ENCODE measurements at places on chromosomes 7 and 10.
A peak's percentile ranks its signal among the peaks of the same experiment; 100 is the strongest.

GRCh38 chr10:69495666-69496065 lies 44.4 kb downstream of the TSPAN15 start:
- DNase-seq: no peak

GRCh38 chr10:50381642-50382041 lies 130.3 kb upstream of the ASAH2 start:
- no peak for DNase-seq

DNA sequence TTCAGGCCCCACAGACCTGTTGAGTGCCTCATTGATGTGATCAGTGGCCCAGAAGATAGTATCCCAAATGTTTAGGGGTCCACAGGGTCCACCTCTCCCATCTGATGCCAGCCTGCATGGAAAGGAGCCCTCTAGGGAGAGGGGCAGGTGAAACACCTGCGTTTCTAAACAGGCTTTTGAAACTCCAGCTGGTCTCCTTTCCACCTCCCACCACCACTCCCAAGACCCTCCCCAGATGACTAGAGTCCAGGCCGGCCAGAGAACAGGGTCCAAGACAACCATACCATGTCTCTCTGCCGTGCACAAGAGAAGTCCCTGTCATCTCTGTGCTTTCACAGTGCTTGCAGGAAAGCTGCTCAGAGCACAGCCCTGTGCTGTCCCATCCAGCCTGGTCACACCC lies 105.0 kb upstream of the NANOS1 start:
- no peak for DNase-seq

DNA sequence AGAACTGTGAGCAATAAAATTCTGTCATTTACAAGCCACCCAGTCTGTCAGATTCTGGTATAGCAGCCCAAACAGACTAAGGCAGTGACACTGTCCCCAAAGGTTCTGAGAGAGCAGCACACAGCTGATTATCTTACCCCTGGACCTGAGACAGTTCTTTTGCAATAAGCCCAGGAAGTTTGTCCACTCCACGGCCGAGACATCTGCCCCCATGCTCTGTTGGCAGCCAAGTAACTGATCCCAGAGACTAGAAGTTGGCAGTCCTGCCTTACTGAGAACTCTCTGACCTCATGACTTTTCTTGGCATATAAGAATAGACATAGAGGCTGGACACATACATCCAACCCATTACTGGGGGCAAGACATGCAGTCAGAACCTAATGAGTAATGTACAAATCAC lies 243.0 kb upstream of the GRB10 start:
- DNase-seq: no peak

GRCh38 chr7:87933953-87934698 lies at the start of gene ADAM22:
ADAM22 (plus strand) TSS chr7:87934251; CDS start chr7:87934466, 215 bp downstream.
- DNase-seq: peak; percentile 88

DNA sequence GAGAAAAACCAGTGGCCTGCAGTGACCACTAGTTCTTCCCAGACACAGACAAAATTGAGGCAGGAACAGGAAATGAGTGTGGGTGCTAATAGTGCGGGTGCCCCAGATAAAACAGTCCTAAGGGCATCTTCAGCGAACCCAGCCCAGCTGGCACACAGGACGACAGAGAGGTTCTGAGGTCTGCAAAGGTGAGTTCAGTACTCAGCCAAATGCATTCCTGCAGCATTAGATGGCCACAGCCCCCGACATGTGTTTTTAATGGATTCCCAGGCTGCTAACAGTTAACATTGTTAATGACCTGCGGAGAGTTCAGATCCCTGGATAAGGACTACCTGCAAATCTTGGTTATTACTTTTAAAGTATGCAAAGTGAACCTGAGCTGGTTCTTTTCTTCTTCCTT lies 196.0 kb downstream of the HIBADH start:
- DNase-seq: no peak

- no peak for DNase-seq
These were observed 320.7 kb downstream of the GPR37 start for GRCh38 chr7:124444696-124445480.

GRCh38 chr7:116218051-116218645 lies 7.8 kb downstream of the TES start:
- DNase-seq: no peak

DNA sequence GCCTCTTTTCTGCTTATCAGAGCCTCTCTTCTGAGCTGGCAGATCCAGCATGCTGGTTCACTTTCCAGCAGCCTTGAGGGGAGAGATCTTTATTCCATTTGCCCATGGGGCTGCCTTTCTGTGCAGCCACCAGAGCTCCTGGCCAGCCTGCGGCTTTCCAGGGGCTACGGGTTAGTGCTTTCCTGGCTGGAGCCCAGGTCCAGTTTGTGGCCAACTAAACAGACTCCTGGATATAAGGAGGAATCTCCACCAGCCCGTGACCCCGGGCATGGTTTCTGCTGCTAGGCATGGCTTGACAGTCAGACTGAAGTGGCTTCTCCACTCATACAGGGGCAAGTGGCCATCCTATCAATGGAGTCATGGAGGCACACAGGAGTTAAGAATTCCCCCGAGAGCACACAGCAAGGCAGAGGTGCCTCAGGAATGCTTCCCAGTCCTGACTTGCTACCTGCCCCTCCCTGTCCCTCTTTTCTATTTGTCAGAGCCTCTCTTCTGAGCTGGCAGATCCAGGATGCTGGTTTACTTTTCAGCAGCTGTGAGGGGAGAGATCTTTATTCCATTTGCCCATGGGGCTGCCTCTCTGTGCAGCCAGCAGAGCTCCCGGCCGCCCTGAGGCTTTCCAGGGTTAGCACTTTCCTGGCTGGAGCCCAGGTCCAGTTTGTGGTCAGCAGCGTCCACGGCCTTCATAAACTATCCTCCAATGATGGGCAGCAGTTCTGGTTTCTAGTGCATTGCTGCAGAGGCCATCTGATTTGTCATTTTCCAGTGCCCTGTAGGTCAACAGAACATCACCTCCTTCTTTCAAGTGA lies 35.9 kb downstream of the TSPAN15 start:
- DNase-seq: no peak

DNA sequence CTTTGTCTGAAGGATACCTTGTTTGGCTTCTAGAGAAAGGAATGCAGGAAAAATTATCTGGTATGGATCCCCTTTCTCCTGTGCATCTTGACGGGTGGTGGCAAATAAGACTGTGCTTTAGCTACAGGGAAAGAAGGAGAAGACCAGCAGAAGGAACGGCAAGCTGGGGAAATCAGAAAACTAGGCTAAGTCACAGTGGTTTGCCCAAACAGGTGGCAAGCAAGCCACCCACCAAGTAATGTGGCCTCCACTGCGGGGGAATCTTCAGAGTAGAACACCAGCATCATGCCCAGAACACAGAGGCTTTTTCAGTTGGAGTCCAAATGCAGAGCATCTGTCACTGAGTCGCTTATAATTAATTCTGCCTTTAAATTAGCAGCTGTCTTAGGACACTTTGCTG lies 282.8 kb downstream of the PHF14 start:
- peak; percentile 46 for DNase-seq

GRCh38 chr7:32536585-32536984 lies 41.3 kb downstream of the AVL9 start:
- no peak for DNase-seq

DNA sequence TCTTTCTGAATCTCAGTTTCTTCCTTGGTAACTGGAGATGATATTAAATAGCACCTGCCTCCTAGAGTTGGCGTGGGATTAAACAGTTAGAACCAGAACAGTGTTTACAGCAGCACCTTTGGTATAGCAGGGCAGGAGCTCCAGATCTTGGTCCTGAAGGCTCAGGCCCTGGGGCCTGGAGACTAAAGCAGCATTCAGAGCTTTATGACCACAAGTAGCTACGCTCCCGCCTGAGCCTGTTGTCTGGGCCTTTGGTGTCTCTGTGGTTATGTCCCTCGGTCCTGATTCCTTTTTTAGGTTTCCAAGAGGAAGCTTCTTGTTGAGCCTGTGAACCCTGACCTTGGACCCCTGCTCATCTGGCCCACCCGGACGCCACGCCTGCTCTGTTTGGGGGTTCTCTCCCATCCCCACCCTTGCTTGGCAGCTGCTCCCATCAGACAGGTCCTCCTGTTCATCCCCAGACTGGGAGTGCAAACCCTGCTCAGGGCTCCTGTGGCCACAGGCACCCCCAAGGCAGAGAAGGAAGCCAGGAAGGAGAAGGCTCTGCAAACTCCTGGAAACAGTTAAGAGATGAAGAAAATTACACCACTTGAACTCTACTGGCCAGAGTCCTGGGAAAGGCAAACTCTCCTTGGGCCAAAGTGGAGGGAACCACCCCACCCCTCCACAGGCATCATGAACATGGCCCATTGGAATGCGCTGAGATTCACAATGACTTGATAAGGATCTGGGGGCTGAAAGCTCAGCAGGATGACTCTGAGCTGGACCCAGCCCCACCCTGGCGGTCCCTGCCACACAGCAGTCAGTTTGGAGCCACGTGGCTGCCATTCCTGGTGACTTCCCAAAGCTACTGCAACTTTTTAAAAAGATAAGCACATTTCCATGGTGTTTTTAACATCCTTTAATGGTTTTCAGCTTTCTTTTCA lies 50.1 kb upstream of the TMEM72 start:
- DNase-seq: no peak

DNA sequence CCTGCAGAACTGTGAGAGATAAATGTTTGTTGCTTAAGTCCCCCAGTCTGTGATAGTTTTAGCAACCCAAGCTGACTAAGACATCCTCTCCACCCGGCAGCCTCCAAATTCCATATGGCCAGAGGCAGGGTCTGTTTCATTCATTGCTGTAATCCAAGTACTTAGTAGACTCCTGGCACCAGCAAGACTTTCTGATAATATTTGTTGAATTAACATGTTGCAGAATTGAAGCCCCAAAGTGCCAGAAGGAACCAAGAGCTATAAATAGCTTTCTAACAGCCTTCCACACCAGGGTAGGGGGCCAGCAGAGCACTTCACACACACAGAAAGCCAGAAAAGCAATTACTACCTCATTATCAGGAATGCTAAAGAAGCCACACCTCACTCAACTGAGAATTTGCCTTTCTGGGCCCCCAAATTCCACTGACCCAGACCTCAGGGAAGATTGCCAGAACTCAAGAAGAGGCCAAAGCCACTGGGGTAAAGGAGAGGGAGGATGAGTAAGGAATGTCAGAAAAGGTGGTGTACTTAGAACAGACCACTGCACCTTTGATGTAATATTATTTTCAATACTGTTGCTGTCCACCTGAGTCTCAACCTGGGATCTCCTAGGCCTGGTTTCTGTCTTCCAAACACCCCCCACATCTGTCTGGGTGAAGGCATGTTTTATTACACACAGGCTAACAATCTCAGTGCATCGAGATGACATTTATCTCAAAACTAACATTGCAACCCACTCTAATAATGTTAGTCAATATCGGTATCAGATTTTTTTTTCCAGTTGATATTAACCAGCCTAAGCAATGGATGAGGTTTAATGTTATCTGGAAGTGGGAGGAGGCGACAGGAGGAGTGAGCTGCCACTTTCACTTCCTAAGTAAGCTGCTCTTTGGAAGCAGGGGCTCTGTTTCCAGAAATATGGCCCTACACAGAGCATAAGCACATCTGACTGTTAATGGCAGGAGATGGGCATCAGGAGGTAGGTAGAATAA lies 5.5 kb downstream of the NOD1 start:
- no peak for DNase-seq

All from NAMALWA (cell line).